Fibroblast of skin of left quadriceps (primary cell): ENCODE measurements at places on chromosomes 1 and 21.
A peak's percentile ranks its signal among the peaks of the same experiment; 100 is the strongest.

DNA sequence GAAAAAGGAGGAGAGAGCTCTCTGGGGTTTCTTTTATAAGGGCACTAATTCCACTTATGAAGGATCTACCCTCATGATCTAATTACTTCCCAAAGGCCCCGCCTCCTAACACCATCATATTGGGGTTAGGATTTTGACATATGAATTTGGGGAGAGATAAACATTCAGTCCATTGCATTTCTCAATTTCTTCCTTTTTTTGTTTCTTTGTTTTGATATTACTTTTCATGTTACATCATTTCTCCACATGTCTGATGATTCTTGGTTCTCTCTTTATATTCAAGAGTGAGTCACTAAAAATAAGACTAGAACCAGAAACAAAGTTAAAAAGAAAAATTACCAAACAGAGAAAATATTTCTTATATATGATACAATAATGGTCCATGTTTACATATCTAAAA, 63.2 kb upstream of the DUSP10 start:
- no peak for DNase-seq

DNA sequence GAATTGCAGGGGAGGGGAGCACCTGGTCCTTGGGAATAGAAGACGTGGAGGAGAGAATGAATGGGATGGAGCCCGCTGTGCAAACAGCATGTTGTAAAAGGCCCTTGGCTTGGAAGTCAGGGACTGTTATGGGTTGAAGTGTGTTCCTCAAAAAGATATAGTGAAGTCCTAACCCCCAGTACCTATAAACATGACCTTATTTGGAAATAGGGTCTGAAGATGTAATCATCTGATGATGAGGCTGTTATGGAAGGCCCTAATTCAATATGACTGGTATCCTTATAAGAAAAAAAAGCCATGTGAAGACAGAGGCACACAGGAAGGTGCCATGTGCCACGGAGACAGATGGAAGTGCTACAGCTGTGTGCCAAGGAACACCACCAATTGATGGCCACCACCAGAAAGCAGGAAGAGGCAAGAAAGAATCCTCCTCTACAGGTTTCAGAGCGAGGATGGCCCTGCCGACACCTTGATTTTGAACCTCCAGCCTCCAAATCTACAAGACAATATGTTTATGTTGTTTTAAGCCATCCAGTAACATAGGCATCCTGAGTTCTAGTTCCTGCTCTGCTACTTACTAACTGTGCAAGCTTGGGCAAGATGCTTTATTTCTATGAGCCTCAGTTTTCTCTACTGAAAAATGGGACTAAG, 51.2 kb downstream of the LRRN2 start:
- DNase-seq = no peak

GRCh38 chr1:64775113-64775512, 30.2 kb downstream of the RAVER2 start:
- no peak for DNase-seq

GRCh38 chr1:172917972-172918371, 132.8 kb downstream of the TNFSF18 start:
- DNase-seq = peak; percentile 93

- no peak for DNase-seq
These were observed 125.2 kb upstream of the PTBP2 start for GRCh38 chr1:96596226-96596922.
